ENCODE measurements at places on chromosomes 3 and 15. TPM values are rescaled to one million over a fixed set of nuclear protein-coding genes. Genes with fewer than 3 reads are reported as not detected.

DCP1A gene
- total RNA-seq: 6.5 TPM

LRTM1 gene
- total RNA-seq: not detected

PPM1L gene
- 9.1 TPM for total RNA-seq

IGSF10 gene
- total RNA-seq: 0.07 TPM

FBXO45 gene
- total RNA-seq: 7.2 TPM

CYP1A1 gene
- total RNA-seq: 10.3 TPM

DAPK2 gene
- 0.33 TPM for total RNA-seq

TSPAN3 gene
- 176 TPM for total RNA-seq

CSPG5 gene
- total RNA-seq: not detected

FBXW12 gene
- not detected for total RNA-seq

AADACL2 gene
- not detected for total RNA-seq

GP5 gene
- total RNA-seq: not detected

PLIN1 gene
- total RNA-seq: 0.07 TPM

AGBL1 gene
- total RNA-seq: not detected

STAC gene
- 0.85 TPM for total RNA-seq

CCR5 gene
- total RNA-seq: not detected

CPN2 gene
- not detected for total RNA-seq

GATM gene
- total RNA-seq: 1.2 TPM

GOLGA6L7 gene
- total RNA-seq: not detected

MKRN3 gene
- 0.07 TPM for total RNA-seq

GP9 gene
- total RNA-seq: not detected

UTS2B gene
- total RNA-seq: not detected

PTPRG gene
- 14.4 TPM for total RNA-seq

KBTBD12 gene
- not detected for total RNA-seq

SPATA12 gene
- total RNA-seq: not detected

ZIC4 gene
- total RNA-seq: not detected

MYL3 gene
- not detected for total RNA-seq

ALAS1 gene
- 33.1 TPM for total RNA-seq

SELENOS gene
- total RNA-seq: 57.3 TPM

MGLL gene
- 44.1 TPM for total RNA-seq

CCDC33 gene
- not detected for total RNA-seq

LRRC3B gene
- not detected for total RNA-seq

PLSCR5 gene
- not detected for total RNA-seq

CISH gene
- 6.9 TPM for total RNA-seq

IRAK2 gene
- total RNA-seq: 6.1 TPM

SLC12A1 gene
- total RNA-seq: not detected

GABRG3 gene
- total RNA-seq: not detected

SCAANT1 gene
- not detected for total RNA-seq

SAMD7 gene
- not detected for total RNA-seq

LTK gene
- total RNA-seq: 0.35 TPM

BMF gene
- total RNA-seq: 0.78 TPM

TRH gene
- not detected for total RNA-seq

CHRNA7 gene
- 0.28 TPM for total RNA-seq

CIDEC gene
- not detected for total RNA-seq

GOLGA8G gene
- total RNA-seq: not detected

WDR93 gene
- total RNA-seq: not detected

SOX14 gene
- total RNA-seq: not detected

FGF12 gene
- 0.14 TPM for total RNA-seq

HCN4 gene
- total RNA-seq: not detected

LSAMP gene
- total RNA-seq: 0.14 TPM

FBXO40 gene
- total RNA-seq: not detected

TGM5 gene
- total RNA-seq: 0.92 TPM

MKRN2OS gene
- total RNA-seq: 3.1 TPM

EFCAB12 gene
- total RNA-seq: not detected
